ENCODE measurements at places on chromosomes 7 and 10.

GRCh38 chr7:26616235-26616634 is 248.2 kb downstream of the SKAP2 start:
- no peak for DNase-seq
- no peaks in the 10 kb centered on the region for H3K4me1 ChIP-seq
- no peaks in the 10 kb centered on the region for H3K27me3 ChIP-seq
- H3K4me3 ChIP-seq = no peak overlapping the region

DNA sequence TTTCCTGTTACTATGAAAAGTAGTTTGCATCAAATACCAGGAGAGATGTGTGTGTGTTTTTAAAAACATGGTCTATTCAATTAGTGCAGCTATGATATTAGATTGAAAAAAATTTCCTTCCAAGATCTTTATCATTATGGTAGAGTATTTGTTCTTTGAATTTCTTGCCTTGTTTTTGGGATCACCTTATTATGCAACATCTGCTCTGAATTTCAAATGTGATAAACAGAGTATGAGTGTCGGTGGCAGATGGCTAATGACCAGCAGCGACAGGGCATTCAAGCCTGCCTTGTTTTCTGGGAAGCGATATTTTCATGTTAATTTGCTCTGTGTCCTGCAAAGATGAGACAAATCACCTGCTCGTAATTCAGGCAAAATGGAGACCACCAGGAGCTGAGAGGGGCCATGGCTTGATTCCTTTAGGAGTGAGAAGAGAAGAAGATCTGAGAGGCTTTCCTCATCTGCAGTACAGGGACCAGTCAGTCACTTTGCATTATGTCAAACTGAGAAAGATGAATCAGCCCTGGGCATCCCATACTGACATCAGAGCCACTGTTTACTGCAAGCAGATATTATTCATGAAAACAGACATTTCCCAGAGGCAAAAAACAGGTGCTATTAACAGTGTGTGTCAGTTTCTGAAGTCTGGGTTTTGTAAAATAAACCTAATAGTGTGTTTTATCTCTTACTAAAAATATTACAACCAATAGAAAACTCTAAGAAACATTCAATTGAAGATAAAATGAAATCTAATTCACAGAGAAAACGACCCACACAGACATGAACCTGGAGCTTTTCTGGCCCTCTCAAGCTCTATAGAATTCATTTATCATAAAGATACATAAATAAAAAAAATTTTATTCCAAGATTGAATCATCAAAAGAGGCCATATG is 67.6 kb downstream of the CDK6 start:
- DNase-seq = peak; percentile 61
- H3K27ac ChIP-seq = peak overlapping the region; percentile 63
- no peaks in the 10 kb centered on the region for H3K27me3 ChIP-seq
- peak overlapping the region; percentile 50 for H3K4me3 ChIP-seq
- H3K36me3 ChIP-seq = peaks cover 61% of the 10 kb centered on the region

GRCh38 chr7:108002726-108003598 is at the start of gene LAMB1:
Gene LAMB1, minus strand, starts transcription at chr7:108003161. Its CDS starts 276 bp downstream, at chr7:108002885.
- peaks cover 77% of the 10 kb centered on the region for H3K27me3 ChIP-seq
- peak within 1 kb of the TSS; percentile 73 for H3K4me3 ChIP-seq
- no peak for DNase-seq
- no peaks in the 10 kb centered on the region for H3K36me3 ChIP-seq
- peaks cover 11% of the 10 kb centered on the region for H3K4me1 ChIP-seq

GRCh38 chr7:63114371-63114985 is 884.2 kb upstream of the ZNF722 start:
- H3K27ac ChIP-seq = no peak overlapping the region
- H3K4me1 ChIP-seq = no peaks in the 10 kb centered on the region
- peaks cover 3% of the 10 kb centered on the region for H3K36me3 ChIP-seq
- no peaks in the 10 kb centered on the region for H3K27me3 ChIP-seq
- DNase-seq = no peak

GRCh38 chr10:124563320-124564040 is 101.9 kb downstream of the LHPP start:
- no peaks in the 10 kb centered on the region for H3K27me3 ChIP-seq
- no peak overlapping the region for H3K27ac ChIP-seq
- no peak overlapping the region for H3K4me3 ChIP-seq
- no peaks in the 10 kb centered on the region for H3K4me1 ChIP-seq

- DNase-seq = no peak
- no peaks in the 10 kb centered on the region for H3K27me3 ChIP-seq
- H3K4me1 ChIP-seq = no peaks in the 10 kb centered on the region
- H3K36me3 ChIP-seq = no peaks in the 10 kb centered on the region
- no peak overlapping the region for H3K27ac ChIP-seq
Measured at GRCh38 chr10:19302117-19302516, 253.5 kb downstream of the MALRD1 start.

- DNase-seq = no peak
- no peaks in the 10 kb centered on the region for H3K4me1 ChIP-seq
- H3K36me3 ChIP-seq = no peaks in the 10 kb centered on the region
- H3K27me3 ChIP-seq = peaks cover 8% of the 10 kb centered on the region
Measured at GRCh38 chr7:38674513-38674912, 43.3 kb upstream of the AMPH start.

DNA sequence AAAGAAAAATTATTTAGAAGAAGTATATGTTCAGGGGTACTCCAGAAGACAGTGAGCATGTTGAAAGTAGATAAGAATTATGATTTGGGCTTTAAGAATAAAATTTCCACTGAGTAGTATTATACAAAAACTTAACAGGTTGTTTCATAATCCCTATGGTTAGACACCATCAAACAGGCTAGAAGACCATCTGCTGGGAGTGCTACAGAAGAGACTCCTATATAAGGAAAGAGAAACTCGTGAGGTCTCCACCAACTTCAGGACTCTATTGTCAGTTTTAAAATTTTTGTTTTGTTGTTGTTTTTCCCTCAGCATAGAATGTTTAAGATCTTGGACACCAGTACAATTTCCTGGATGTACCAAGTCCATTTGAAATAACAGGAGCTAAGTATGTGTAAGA is 13.1 kb downstream of the DNAJC1 start:
- no peaks in the 10 kb centered on the region for H3K36me3 ChIP-seq
- H3K27ac ChIP-seq = no peak overlapping the region
- no peak for DNase-seq
- no peaks in the 10 kb centered on the region for H3K27me3 ChIP-seq

- DNase-seq = no peak
- H3K27ac ChIP-seq = peak overlapping the region; percentile 89
- H3K4me1 ChIP-seq = peaks cover 45% of the 10 kb centered on the region
- H3K4me3 ChIP-seq = peak overlapping the region; percentile 90
- H3K36me3 ChIP-seq = peaks cover 22% of the 10 kb centered on the region
Measured at GRCh38 chr10:91220954-91221675, 652 bp downstream of the PCGF5 start.

DNA sequence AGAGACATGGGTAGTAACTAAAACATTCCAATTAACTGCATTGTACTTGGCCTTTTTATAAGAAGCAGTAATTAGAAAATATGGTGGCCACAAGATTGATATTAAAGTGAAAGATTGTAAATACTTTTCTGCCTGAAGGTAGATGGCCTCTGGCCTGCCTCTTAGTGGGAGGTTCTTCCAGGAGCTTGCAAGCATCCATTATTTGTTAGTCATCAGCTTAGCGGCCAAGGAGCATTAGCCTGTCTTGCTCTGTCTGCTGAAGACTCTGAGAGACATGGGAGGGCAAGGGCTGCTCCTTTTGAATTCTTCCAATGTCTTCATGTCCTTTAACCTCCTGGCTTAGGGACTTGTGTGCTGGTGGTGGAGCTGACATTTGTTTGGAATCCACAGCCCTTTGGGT is 80.4 kb downstream of the TCF7L2 start:
- no peaks in the 10 kb centered on the region for H3K4me1 ChIP-seq
- H3K36me3 ChIP-seq = no peaks in the 10 kb centered on the region
- no peak for DNase-seq
- H3K4me3 ChIP-seq = no peak overlapping the region
- no peak overlapping the region for H3K27ac ChIP-seq

- H3K4me1 ChIP-seq = peaks cover 37% of the 10 kb centered on the region
- no peak for DNase-seq
- peaks cover 56% of the 10 kb centered on the region for H3K36me3 ChIP-seq
- H3K27me3 ChIP-seq = no peaks in the 10 kb centered on the region
- no peak overlapping the region for H3K4me3 ChIP-seq
Measured at GRCh38 chr7:130888468-130888867, 154.5 kb upstream of the KLF14 start.

GRCh38 chr7:123024989-123025758 is 29.7 kb upstream of the TAS2R16 start:
- DNase-seq = no peak
- no peaks in the 10 kb centered on the region for H3K4me1 ChIP-seq
- no peak overlapping the region for H3K27ac ChIP-seq
- no peak overlapping the region for H3K4me3 ChIP-seq
- no peaks in the 10 kb centered on the region for H3K27me3 ChIP-seq

- no peak for DNase-seq
- H3K27me3 ChIP-seq = no peaks in the 10 kb centered on the region
- H3K4me3 ChIP-seq = no peak overlapping the region
- H3K4me1 ChIP-seq = no peaks in the 10 kb centered on the region
Measured at GRCh38 chr7:18936265-18936664, 181.2 kb downstream of the TWIST1 start.

DNA sequence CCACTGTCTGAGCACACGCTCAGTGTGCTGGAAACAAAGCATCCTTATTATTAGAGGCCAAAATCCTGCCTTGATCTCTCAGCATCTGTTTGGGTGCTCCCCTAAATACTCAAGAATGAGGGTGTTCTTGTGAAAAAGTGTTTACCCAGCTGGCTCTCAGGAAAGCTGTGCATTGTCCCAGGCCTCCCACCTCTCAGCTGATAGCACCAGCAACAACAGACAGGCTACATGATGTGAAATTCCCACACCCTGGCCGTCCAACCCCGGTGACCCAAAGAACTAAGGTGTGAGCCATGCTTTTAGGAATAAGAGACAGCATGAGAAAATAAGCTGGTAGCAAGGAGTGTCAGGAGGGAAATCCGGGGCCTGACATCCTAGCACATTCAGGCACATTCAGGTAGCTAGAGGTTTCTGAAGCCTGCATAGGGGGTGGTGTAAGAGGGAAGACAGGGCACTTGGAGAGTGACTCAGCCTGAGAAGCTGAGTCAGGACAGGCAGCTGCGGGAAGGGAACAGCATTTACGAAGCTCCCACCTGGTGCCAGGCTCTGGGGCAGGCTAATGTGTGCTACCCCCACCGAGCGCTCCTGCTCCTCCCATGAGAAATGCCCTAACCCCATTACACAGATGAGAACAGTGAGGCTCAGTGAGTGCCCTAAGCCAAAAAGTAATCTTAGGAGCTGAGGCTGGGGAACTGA is 205.6 kb downstream of the GRID1 start:
- DNase-seq = no peak
- no peaks in the 10 kb centered on the region for H3K27me3 ChIP-seq
- H3K27ac ChIP-seq = no peak overlapping the region

- no peaks in the 10 kb centered on the region for H3K27me3 ChIP-seq
- no peak for DNase-seq
- H3K27ac ChIP-seq = peak overlapping the region; percentile 98
- peak overlapping the region; percentile 93 for H3K4me3 ChIP-seq
Measured at GRCh38 chr10:70169011-70169410, 1.3 kb downstream of the SAR1A start.

- H3K27ac ChIP-seq = no peak overlapping the region
- H3K27me3 ChIP-seq = peaks cover under 1% of the 10 kb centered on the region
- DNase-seq = no peak
- no peaks in the 10 kb centered on the region for H3K36me3 ChIP-seq
- peaks cover 1% of the 10 kb centered on the region for H3K4me1 ChIP-seq
Measured at GRCh38 chr7:143514995-143515735, 37.5 kb downstream of the TAS2R41 start.

DNA sequence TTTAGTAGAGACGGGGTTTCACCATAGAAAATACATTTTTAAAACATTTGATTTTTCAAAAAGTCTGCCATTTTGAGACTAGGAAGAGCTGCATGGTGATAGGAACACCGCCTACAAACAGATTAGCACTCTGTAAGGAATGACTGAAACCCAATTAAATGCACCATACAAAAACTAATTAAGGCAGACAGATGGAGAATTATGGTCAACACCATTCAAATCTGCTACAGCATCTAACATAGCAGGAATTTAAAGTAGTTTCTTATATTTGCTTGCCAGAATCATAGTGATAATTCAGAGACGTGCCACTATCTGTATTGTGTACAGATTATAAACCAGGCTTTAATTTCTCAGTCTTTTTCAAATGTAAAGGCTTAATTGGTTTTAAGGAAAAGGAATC is 68.2 kb downstream of the ENO4 start:
- peaks cover 3% of the 10 kb centered on the region for H3K27me3 ChIP-seq
- H3K36me3 ChIP-seq = no peaks in the 10 kb centered on the region
- H3K4me3 ChIP-seq = no peak overlapping the region
- H3K27ac ChIP-seq = no peak overlapping the region
- no peak for DNase-seq

DNA sequence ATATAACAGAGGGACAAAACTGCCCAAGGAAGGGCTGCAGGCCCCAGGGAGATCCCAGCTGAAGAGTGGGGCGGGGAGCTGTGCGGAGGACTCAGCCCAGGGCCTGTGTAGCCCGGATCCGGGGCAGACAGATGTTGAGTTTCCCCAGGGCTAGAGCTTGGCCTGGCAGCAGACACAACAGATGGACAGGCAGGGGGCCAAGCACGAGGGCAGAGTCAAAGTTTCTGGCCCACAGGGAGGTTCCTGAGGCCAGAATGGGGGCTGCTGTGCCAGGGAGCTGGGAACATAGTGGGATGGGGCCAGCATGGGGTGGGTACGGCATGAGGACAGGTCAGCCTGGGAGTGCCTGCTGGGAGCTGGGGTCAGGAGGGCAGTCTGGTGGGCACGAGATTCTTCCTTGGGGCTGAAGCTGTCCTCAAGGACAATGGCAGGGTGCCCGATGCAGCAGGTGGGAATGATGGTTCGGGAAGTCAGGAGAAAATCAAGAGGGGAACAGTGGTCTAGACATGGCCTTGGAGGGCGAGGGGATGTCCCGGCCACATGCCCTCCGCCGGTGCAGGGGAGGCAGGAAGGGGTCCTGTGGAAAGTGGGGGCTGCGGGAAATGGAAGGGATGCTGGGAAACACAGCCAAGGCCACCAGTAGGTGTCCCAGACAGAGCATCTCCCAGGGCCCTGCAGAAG is 519.1 kb upstream of the FOXK1 start:
- no peak for DNase-seq
- H3K4me3 ChIP-seq = no peak overlapping the region
- H3K27ac ChIP-seq = no peak overlapping the region
- H3K36me3 ChIP-seq = no peaks in the 10 kb centered on the region
- no peaks in the 10 kb centered on the region for H3K4me1 ChIP-seq
- H3K27me3 ChIP-seq = no peaks in the 10 kb centered on the region

- no peak overlapping the region for H3K4me3 ChIP-seq
- DNase-seq = no peak
- no peak overlapping the region for H3K27ac ChIP-seq
- H3K27me3 ChIP-seq = no peaks in the 10 kb centered on the region
- no peaks in the 10 kb centered on the region for H3K4me1 ChIP-seq
Measured at GRCh38 chr10:114437473-114438292, 33.4 kb upstream of the AFAP1L2 start.
